ENCODE measurements at places on chromosomes 5 and 9.

DNA sequence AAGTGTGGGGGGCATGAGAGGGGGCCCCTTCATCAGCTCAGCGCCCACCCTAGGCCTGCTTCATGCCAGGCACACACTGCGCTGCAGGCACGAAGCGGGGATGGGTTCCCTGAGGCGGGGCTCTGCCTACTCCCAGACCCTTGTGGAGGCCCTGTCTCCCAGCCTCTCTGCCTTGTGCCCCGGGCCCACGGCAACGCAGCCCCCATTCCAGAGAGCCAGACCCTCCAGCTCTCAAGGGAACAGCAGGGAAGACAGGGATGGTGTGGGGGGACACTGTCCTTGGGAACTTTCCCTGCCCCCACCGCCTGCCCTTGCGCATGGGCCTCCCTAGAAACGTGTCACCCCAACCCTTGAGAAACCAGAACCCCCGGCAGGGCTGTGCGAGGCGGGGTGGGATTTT is 10.0 kb upstream of the SLC12A7 start:
- no peak for DNase-seq

DNA sequence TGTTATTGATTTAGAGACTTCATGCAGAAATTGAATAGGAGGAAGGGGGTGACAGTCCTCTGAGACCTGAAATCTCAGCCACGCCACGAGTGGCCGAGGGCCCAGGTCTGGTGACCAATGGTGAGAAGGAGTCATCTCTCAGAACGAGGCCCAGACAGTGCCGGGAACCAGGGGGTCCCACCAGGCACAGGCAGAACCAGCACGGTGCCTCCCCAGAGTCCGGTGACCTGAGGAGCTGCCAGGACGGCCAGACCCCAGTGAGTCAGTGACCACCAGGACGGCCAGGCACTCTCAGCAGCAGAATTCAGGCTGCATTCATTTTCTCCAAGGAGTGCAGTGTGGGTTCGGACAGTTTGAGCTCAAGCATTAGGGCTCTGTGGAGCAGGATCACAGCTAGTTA is 43.8 kb upstream of the NKD2 start:
- no peak for DNase-seq

GRCh38 chr9:68709291-68710110 is 4.5 kb downstream of the PIP5K1B start:
- no peak for DNase-seq

- no peak for DNase-seq
Measured at GRCh38 chr5:67106626-67107342, 89.8 kb downstream of the CD180 start.

DNA sequence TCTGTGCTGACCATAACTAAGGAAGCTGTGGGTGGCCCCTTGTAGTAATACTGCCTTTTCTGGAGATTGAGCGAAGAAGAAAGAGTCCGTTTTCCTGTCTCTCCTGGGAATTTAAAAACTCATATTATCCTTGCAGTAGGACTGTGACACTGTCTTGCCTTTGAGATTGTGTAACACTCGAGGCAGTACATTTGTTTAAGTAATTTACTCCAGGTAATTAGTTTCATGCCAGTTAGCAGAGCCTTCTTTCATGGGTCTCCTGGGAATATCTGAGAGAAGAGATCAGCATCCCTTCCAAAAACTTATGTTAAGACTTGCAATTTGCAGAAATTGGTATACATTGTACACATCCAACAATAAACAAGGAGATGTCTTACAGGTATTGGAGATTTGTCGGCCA is 405.6 kb downstream of the DMRT2 start:
- DNase-seq: no peak

DNA sequence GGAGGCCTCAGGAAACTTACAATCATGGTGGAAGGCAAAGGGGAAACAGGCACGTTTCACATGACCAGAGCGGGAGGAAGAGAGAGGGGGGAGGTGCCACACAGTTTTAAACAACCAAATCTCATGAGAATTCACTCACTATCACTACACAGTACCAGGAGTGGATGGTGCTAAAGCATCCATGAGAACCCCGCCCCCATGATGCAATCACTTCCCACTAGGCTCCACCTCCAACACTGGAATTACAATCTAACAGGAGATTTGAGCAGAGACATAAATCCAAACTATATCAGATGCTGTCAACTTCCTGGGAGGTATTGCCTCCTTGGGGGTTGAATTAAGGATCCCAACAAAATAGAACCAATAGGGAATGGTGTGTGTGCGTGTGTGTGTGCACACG is 407.1 kb downstream of the MED10 start:
- no peak for DNase-seq

GRCh38 chr5:56480078-56480704 is 247.1 kb upstream of the ANKRD55 start:
- peak; percentile 49 for DNase-seq

GRCh38 chr5:96329886-96330529 is 103.0 kb downstream of the PCSK1 start:
- no peak for DNase-seq

DNA sequence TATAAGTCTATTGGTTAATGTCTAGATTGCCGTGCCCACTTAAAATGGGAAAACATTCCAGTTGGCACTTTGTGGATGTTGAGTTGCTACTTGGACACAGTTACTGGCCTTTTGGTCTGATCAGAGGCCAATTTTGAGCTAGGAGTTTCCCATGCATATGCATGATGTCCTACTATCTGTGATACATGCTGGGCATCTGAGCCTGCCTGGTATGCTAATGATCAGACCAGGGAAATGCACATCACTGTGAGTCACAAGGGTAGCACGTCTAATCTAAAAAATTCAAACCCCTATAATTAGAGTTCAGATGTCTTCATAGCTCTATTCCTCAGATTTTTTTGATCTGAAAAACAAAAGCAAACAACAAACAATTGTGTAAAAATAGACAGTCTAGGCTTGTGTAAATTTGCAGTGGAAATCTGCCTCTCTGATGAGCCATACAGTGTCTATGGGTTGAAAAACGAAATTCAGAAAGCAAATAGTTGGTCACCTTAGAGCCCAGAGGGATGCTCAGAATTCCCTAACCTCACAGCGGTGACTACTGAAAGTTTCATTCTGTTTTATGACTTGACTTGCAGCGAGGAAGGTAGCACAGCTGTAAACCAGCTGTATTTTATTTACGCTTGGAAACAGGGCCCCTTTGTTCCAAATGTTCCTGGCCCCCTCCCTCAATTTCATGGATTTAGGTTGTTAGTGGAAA is 37.3 kb downstream of the PALM2AKAP2 start:
- no peak for DNase-seq

DNA sequence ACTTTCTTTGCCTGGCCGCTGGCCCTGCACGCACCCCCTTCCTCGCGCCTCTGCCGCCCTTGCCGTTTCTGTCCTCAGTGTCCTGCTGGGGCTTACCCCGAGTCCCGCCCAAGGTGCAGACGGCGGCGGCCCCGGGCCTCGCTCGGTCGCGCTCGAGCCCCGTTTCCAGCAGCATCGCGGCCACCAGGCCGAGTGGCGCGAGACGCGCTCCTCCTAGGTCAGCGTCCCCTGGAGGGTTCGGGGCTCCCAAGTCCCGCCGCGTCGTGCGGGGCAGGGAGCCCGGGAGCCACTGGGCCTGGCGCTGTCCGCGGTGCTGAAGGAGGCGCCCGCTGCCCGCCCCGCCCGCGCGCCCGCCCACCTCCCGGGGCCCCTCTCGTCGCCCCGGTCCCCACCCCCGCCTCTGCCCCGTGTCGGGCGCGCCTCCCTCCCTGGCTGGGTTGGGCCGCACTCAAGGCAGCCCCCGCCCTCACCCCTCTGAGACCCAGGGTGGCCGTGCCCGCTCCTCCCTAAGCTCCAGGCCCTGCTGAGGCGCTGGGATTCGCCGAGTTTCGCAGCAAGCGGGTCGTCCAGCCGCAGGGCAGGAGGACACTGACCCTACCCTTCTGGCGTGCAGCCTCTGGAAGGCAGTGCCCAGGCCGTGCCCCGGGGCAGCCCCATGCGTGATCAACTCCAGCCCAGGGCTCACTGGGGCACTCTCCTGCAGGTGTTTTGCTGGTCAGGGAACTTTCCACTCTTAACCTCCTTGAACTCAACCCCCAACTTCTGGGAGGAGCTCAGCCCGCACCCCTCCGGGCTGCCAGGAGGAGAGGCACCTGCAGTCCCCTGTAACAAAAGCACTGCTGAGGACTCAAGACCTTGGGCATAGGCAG is at the start of gene LHX3:
LHX3 (minus strand) TSS at position 291 of the 869 bp plus-strand sequence; CDS start at position 175, 116 bp downstream.
- DNase-seq: peak; percentile 84

DNA sequence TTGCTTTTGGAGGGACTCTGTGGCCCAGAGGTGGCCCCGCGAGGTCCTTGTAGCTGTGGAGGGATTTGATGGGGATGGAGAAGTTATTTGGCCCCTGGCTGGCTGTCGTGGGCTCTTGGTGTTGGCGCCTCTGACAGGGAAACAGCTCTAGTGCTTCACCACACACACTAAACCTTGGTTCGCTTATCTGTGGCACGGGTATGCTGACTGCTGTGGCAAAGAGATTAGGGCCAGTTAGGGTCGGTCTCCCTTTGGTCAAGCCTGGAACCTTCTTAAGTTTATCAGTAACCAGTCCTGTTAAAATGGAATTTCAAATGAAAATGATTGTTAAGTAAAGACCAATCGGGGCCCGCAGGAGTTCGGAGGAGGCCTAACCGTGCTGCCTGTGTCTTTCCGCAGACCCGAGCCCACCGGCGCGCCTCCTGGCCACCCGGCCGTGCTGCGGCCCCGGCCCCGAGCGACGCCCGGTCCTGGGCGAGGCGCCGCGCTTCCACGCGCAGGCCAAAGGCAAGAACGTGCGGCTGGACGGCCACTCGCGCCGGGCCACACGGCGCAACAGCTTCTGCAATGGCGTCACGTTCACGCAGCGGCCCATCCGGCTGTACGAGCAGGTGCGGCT is 28.4 kb downstream of the NEURL1B start:
- DNase-seq: peak; percentile 32

GRCh38 chr5:107514305-107514704 is 156.4 kb downstream of the EFNA5 start:
- no peak for DNase-seq

GRCh38 chr9:3433066-3433465 is 92.7 kb downstream of the RFX3 start:
- DNase-seq: no peak

DNA sequence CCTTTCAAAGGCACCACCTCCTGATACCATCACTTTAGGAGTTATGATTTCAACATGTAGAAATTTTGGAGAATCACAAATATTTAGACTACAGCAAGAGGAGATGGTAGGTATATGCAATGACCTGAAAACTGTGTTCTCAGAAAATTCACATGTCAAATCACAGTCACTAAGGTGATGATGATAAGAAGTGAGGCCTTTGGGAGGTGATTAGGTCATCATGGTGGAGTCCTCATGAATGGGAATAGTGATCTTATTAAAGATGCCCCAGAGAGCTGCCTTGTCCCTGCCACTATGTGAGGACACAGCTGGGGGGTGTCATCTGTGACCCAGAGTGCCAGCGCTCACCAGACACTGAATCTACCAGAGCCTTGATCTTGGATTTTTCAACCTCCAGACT is 513.5 kb upstream of the TUSC1 start:
- no peak for DNase-seq

- no peak for DNase-seq
Measured at GRCh38 chr5:114450437-114450836, 88.6 kb downstream of the KCNN2 start.

GRCh38 chr5:162565-163337 is 28.5 kb upstream of the LRRC14B start:
- DNase-seq: no peak

GRCh38 chr5:129971714-129972113 is 67.4 kb downstream of the CHSY3 start:
- no peak for DNase-seq

DNA sequence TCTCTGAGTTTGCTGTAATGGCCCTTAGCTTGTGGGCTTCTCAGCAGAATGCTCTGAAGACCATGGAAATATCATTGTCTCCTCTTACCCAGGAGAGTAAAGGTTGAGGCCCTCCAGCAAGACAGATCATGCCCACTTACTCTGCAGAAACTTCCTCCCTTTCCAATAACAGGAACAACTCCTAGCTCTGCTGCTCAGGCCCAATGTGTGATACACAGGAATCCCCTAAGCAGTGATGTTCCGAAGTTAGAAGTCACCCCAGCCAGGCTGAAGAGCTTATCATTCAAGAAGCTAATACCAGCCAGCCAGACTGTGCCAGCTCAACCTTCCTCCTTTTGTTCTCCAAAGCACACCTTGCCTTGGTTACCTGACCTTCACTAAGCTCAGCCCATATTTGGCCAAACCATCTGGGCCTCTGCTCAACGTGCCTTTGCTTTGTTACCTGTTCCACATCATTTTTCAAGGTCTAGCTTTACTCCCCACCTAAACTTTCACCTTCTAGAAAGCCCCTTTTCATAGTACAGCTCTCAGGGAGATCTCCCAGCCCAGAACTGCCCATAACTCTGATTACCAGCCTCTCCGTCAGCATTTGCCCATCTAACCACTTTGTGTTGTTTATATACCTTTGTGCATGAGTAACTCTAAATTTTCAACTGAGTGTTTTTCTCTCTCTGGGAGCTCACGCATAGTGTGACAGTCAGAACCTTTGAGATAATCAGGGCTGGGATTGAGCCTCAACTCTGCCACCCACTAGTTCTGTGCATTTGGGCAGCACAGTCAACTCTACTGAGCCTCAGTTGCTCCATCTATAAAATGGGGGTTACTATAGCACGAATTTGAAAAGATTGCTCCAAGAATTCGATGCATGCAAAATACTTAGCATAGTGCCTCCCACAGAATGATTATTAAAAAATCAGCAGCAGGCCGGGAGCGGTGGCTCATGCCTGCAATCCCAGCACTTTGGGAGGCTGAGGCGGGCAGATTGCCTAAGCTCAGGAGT is 107.6 kb upstream of the CPEB4 start:
- DNase-seq: no peak

- no peak for DNase-seq
Measured at GRCh38 chr9:78677326-78677725, 380.4 kb downstream of the PSAT1 start.

DNA sequence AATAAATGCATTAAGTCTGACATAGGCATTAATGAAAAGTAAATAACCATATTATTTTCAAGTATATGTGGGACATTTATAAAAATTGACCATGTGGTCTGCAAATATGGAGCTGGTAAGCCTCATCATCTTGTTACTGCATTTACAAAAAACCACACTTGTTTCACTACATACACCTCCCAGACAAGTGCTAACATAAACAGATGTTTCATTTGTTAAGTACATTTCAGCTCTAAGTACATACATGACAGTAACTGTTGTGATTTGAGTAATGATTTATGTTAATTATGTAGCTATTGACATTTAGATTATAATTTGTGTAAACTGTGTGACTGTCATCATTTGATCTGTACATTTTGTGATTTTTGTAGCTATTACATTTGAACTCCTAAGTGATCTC is 13.9 kb downstream of the IDNK start:
- DNase-seq: no peak

Data from GM23338 (cell line).